ENCODE measurements at places on chromosomes 5 and 9.

DNA sequence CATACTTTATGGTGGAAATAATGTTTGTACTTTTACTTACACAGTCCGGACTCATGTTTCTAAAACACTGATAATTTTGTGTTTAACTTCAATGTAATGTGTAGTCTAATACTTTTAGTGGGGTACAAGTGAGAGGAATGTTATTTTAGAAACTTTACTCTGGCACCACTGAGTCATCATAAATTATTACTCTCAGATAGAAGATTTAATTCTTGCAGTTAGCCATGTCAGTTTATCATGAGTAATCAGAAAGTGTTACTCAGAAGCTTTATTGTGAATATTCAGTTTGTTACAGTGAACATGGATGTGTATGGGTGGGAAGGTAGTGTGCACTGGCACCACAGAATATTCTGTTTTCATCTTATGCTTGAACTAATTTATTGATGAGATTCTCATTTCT lies 20.0 kb downstream of the OGN start:
- DNase-seq: no peak

DNA sequence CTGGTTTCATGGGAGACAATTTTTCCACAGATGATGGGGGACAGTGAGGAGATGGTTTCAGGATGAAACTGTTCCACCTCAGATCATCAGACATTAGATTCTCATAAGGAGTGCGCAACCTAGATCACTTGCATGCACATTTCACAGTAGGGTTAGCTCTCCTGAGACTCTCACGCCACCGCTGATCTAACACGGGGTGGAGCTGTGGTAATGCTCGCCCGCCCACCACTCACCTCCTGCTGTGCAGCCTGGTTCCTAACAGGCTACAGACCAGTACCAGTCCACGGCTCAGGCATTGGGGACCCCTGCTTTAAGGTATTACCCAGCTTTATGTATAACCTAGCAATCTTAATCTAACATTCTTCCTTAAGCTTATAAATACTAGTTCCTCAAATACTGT lies 35.6 kb downstream of the TTC39B start:
- DNase-seq: no peak

- DNase-seq: no peak
These were observed 372.2 kb downstream of the TMEM232 start for GRCh38 chr5:110354311-110354710.

- DNase-seq: no peak
These were observed 10.7 kb upstream of the IL17B start for GRCh38 chr5:149389552-149390495.

- no peak for DNase-seq
These were observed 97.0 kb upstream of the COL5A1 start for GRCh38 chr9:134544388-134545214.

DNA sequence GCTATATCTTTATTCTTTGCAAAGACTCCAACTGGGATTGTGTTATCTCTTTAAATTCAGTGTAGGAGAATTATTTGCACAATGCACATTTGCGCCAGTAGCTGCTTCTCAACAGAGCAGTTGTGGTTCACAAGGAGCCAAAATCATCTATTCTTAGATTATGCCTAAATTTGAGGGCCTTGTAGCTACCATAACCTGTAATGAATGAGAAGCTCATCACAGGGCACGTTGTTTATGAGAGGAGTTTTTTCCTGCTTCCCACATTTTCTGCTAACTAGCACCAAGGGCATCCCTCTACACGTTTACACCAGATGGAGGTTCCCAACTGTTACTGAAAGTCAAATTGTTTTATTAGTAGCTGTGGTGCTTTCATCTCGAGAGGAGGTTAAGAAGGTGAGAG lies 322.4 kb downstream of the TMEM161B start:
- no peak for DNase-seq

GRCh38 chr5:132451387-132451786 lies 39.2 kb downstream of the IRF1 start:
- DNase-seq: no peak

DNA sequence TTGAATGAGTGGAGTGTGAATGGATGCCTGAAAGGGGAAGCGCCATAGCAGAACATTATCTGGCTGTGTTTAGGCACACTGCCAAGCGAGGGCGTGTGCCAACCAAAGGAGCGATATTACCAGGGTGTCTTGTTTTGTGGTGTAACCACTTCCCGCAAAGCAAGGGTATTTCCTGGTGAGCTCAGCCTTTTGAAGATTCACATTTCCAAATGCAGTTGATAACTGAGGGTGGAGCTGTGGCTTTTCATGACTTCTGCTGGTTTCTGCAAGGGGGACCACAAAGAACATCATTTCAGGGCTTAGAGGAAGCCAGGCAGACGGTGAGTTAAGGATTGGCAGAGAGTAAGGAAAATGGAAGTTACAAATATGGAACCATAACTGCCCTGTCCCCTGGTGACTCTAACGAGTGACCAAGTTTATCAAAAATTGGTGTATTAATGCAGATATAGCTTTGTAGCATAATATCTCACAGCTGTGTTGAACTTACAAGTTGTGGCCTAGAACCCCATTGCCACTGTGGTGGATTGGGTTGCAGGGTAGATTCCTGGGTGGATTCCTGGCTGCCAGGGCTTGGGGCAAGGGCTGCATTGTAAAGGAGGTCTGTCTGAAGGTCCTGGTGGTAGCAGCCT lies 71.4 kb downstream of the RALGPS1 start:
- peak; percentile 75 for DNase-seq

DNA sequence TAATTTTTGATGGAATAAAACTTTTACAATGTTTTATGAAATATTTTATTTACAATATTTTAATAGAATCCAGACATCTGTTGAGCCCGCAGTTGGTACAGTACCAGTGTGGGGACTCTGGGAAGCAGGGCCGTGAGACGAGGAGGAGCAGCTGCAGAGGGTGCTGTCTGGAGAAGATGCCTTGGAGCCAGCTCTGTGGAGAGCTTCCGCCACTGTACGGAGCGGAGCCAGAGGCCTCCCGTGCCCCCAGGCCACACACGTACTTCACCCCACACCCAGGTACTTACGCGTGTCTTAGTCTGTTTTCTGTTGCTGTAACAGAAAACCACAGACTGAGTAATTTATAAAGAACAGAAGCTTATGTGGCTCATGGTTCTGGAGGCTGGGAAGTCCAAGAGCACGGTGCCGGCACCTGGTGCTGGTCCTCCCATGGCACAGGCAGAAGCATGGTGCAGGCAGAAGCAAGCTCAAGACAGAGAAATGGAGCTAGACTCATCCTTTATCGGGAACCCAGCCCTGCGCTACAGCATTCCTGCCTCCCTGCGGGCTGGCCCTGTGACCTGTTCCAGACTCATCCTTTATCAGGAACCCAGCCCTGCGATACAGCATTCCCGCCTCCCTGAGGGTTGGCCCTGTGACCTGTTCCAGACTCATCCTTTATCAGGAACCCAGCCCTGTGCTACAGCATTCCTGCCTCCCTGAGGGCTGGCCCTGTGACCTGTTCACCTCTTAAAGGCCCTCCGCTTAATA lies 23.3 kb downstream of the CEP72 start:
- DNase-seq: no peak

Data from stimulated activated CD4-positive, alpha-beta T cell treated with anti-CD3 and anti-CD28 coated beads, TNF-alpha, amount 100 ng/mL, for 4 hours (primary cell).